ENCODE measurements at places on chromosomes 1 and 21.

DNA sequence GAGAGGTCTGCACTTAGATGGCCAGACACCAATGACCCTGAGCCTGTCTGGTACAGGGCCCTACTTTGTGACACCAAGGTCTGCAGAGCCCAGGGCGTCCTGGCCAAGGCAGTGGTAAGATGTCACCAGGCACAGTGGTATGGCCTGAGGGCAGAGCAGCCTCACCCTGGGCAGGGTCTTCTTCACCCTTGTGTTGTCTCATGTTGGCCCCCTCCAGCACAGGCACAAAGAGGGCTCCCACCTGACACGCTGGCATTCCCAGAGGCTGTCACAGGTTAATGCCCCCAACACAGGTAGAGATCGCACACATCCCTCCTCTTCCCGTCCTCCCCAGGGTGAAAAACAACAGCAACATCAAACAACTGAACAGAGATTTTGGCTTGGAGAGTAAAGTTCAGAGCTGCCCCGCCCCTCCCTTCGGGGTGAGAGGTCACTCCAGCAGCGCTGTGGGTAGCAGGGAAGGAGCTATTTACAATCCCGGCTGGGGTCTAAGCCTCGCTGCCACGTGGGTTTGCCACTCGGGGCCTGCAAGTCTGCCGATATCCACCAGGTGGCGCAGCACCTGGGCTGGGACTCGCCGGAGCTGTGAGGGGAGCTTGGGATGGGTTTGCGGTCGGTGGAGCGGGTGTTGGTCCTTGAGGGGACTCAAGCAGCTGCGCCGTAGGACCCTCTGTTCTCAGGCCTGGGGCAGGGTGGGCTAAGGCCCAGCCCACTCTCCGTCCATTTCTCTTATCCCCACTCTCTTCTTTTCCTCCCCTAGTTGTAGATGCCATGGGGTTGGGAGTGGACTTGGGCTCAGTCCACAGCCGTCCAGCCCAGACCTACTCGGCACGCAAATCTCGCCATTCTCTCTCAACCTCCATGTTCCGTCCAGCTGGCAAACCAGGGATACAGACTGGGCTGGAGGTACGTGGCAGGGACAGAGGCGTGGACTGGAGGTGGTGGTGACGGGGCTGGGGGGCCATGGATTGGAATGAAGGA is 12.7 kb downstream of the EFNA3 start:
- peak; percentile 71 for DNase-seq

GRCh38 chr1:34697818-34698217 is 57.0 kb upstream of the GJB5 start:
- no peak for DNase-seq

DNA sequence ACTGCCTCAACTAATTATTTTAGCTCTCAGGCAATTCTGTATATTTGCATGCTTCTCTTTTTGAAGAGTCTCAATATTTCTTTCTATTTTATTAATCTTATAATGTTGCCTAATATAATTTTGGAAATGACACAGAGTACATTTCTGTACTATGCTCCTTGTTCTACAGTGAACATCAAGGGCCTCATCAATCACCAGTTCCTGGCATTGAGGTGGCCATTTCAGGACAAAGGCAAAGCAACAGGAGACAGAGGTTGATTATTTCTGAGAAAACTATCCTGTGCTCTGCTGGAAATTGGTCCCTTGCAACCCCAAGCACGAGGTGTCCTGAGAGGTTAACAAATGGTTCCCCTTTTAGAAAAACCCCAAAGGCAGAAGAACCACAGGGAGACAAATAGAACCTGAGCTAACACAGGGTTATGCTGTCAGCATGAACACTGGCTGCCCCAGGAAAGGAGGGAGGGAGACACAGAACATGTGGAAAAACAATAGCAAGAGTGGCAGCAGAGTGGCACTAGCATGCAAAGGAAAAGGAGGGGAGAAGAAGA is 63.9 kb upstream of the VAV3 start:
- no peak for DNase-seq

GRCh38 chr1:37809942-37810341 is 1.9 kb upstream of the YRDC start:
- no peak for DNase-seq

- DNase-seq: no peak
Measured at GRCh38 chr1:110119843-110120242, 7.6 kb downstream of the UBL4B start.

- peak; percentile 59 for DNase-seq
Measured at GRCh38 chr1:245874942-245875580, 632.0 kb downstream of the SMYD3 start.

Measured in COLO829 (cell line).